ENCODE measurements at places on chromosomes 5 and 9. TPM values are rescaled to one million over a fixed set of nuclear protein-coding genes. Genes with fewer than 3 reads are reported as not detected.

The C5orf34 gene
- total RNA-seq, result 5.1 TPM

The OLFM1 gene
- total RNA-seq, result not detected

DNA sequence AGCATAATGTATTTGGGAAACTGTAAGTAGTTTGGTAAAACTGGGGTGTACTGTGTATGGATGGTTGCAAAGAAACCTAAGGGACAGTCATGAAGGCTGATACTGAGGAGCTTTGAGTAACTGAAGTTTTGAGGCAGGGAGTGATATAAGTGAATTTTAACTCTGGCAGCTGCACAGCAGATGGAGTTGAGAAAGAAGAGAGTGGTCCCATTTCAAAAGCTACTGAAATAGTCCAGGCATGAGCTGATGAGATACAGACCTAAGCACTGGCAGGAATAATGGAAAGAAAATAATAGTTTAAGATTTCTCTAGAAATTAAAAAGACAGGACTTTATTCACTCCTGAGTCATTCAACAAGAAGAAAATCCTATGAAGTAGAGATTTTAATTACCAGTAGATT is 232.0 kb downstream of the CHSY3 start:
- no peaks in the 10 kb centered on the region for H3K27me3 ChIP-seq
- H3K4me1 ChIP-seq, result no peaks in the 10 kb centered on the region
- H3K4me3 ChIP-seq, result no peak overlapping the region
- no peaks in the 10 kb centered on the region for H3K36me3 ChIP-seq
- DNase-seq, result no peak

GRCh38 chr5:36414869-36415282 is 113.2 kb upstream of the RANBP3L start:
- no peaks in the 10 kb centered on the region for H3K27me3 ChIP-seq
- no peaks in the 10 kb centered on the region for H3K36me3 ChIP-seq
- no peak overlapping the region for H3K4me3 ChIP-seq
- no peaks in the 10 kb centered on the region for H3K4me1 ChIP-seq

GRCh38 chr5:58913406-58913990 is 330.6 kb downstream of the RAB3C start:
- no peaks in the 10 kb centered on the region for H3K36me3 ChIP-seq
- H3K4me3 ChIP-seq, result no peak overlapping the region
- no peak overlapping the region for H3K27ac ChIP-seq
- no peak for DNase-seq

The PPP2R2B gene
- total RNA-seq, result not detected

DNA sequence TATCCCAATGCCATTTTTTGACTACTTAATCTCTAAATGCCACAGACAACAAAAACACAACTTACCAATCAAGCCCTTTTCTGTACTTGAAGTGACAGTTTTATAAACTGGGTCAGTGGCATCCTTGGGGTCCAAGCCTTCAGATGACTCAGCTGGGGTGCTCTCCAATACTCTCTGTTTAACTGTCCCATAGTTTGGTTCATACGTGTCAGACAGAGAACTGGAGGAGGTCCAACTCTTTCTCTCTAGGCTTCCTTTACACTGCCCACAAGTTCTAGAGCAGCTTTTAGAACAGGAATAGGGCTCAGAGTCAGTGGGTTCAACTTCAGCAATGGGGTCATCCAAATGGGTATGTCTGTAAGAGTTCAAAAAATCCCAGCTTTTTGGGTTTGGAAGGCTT is 166.9 kb downstream of the CDC42SE2 start:
- peaks cover 2% of the 10 kb centered on the region for H3K36me3 ChIP-seq
- no peaks in the 10 kb centered on the region for H3K4me1 ChIP-seq
- H3K4me3 ChIP-seq, result no peak overlapping the region
- no peak overlapping the region for H3K27ac ChIP-seq
- DNase-seq, result no peak
- no peaks in the 10 kb centered on the region for H3K27me3 ChIP-seq

All from B cell (primary cell).